ENCODE measurements at places on chromosomes 3 and 15. TPM values are rescaled to one million over a fixed set of nuclear protein-coding genes. Genes with fewer than 3 reads are reported as not detected.

The RBMS3 gene
- 0.48 TPM for total RNA-seq

The GHRL gene
- total RNA-seq = not detected

The SLC22A14 gene
- total RNA-seq = not detected

The CFAP20DC gene
- total RNA-seq = 2.5 TPM

The SLC28A2 gene
- not detected for total RNA-seq

The CCDC13 gene
- total RNA-seq = 0.60 TPM

The ARGFX gene
- not detected for total RNA-seq

The CP gene
- 7.0 TPM for total RNA-seq

The CHRD gene
- total RNA-seq = 0.15 TPM

The C2CD4B gene
- not detected for total RNA-seq

The SEMA3F gene
- total RNA-seq = 14.0 TPM

The CELSR3 gene
- 5.7 TPM for total RNA-seq

The MPI gene
- 31.0 TPM for total RNA-seq

The FBXL22 gene
- 0.32 TPM for total RNA-seq

The UCN2 gene
- 8.2 TPM for total RNA-seq

The TRH gene
- not detected for total RNA-seq

The CX3CR1 gene
- total RNA-seq = not detected

The CRTC3 gene
- 25.7 TPM for total RNA-seq

The RAD51 gene
- total RNA-seq = 18.0 TPM

The CCR9 gene
- not detected for total RNA-seq

The A4GNT gene
- not detected for total RNA-seq

The TIMP4 gene
- total RNA-seq = 10.8 TPM

The PRICKLE2 gene
- total RNA-seq = 2.6 TPM

The MASP1 gene
- total RNA-seq = not detected

The CHRM5 gene
- not detected for total RNA-seq

The TGM4 gene
- total RNA-seq = 0.12 TPM

The EPB42 gene
- total RNA-seq = not detected

The PAQR9 gene
- total RNA-seq = 4.1 TPM

The DNAH1 gene
- 0.89 TPM for total RNA-seq

The EXD1 gene
- total RNA-seq = not detected

The CEP19 gene
- total RNA-seq = 2.8 TPM

The AMOTL2 gene
- total RNA-seq = 46.2 TPM

The SERINC4 gene
- not detected for total RNA-seq

The XCR1 gene
- not detected for total RNA-seq

The CCR1 gene
- total RNA-seq = not detected

The FBXO40 gene
- total RNA-seq = not detected

The SAXO2 gene
- total RNA-seq = 3.7 TPM

The HRG gene
- not detected for total RNA-seq

The SERPINI2 gene
- total RNA-seq = not detected

The FRMD5 gene
- 2.6 TPM for total RNA-seq

The CTSH gene
- 47.1 TPM for total RNA-seq

The EFHB gene
- 0.53 TPM for total RNA-seq

The ADAMTS17 gene
- total RNA-seq = 0.18 TPM

The VPS8 gene
- 10.2 TPM for total RNA-seq
